ENCODE measurements at places on chromosomes 3 and 15.

GRCh38 chr3:175535351-175535750, 676.2 kb downstream of the NAALADL2 start:
- no peak for DNase-seq

DNA sequence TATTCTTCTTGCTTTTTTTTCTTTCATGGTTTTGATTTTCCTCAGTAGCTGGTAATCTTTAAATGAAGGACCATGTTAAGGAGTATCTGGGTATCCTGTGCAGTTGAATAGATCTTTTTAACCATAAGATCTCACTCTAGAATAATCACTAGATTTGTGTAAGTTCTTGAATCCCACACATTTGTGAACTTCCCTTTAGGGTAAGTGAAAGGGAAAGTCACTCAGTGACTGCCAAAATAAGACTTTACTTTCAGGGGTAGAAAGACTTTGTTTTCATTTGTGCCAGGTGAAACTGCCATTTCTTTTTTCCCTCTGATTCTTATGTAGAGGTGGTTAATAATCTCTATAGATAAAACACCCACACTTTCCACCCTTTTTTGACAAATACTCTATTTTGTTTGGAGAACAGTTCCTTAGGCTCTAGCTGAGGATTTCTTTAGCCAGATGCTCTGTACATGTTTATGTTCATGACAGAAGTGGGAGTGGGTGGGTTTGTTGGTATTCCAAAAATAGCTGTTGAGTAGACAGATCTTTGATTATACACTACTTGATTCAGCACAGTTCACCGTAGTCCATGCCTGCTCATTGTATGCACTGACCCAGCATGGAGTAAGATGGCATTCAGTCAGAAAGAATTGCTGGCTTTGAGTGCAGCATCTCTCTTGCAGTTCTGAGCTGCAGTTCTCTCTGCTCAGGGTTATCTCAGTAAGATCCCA, 28.5 kb downstream of the LRRC49 start:
- DNase-seq, result no peak

GRCh38 chr15:84840255-84840654, 23.1 kb downstream of the ALPK3 start:
- no peak for DNase-seq

- no peak for DNase-seq
Observed at GRCh38 chr3:126117786-126118185, 33.9 kb upstream of the SLC41A3 start.

GRCh38 chr3:30518181-30518864, 88.1 kb upstream of the TGFBR2 start:
- no peak for DNase-seq

GRCh38 chr3:177787279-177788041, 590.2 kb upstream of the TBL1XR1 start:
- no peak for DNase-seq

DNA sequence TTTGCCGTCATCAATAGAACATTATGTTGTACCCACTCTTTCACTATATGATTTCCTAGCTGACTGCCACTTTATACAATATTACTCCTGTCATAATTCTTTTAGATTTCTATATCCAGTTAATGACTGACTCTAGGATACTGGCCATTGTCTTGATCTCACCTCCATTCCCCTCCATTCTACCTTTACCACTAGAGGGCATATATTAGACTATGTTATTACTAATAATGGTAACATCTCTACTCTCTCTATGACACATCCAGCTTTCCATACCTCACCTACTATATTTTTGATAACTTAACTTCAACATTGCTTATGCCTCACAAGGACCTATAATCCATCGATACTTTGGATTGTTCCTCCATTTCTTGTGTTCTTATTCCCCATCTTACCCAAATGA, 31.4 kb upstream of the POU1F1 start:
- no peak for DNase-seq

DNA sequence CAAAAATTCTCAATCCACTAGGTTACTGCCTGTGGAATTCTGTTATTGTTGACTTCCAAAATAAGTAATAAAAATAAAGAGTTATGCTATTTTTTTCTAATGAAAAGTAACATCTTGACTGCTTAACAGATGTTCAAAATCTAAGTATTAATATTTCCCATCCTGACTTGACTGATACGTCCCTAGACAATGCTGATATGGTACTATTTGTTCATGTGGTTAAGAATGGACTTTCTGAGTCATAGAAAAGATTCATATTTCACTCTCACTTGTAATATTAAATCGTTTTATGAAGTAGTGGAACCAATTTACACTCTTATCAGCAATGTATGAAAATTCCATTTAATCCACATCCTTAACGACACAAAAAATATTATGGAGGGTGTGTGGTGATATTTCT, 104.8 kb upstream of the PLSCR5 start:
- no peak for DNase-seq

- DNase-seq, result no peak
Observed at GRCh38 chr3:47054412-47054811, 74.9 kb downstream of the NBEAL2 start.

DNA sequence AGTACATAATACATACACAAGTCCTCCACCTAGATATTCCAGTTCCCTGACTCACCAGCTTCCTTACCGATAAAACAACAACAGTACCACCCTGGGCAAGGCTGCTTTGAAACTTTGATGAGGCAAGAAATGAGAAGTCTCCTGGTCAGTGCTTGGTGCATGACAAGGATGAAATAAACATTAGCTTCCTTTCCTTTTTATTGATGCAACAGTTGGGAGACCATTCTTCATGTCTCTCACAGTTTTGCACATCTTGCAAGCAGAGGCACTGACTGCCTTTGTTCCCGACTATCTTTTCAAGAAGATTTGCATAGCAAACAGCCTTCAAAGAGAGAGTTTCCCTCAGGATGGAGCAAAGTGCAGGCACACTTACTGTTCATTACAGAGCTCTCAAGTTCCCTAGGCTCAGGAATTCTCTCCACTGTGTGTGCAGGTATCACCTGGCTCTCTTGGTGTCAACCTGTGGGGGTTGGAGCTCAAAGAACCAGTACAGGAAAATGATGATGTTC, 65.2 kb downstream of the MYLK start:
- no peak for DNase-seq
